ENCODE measurements at places on chromosomes 16 and 17.

DNA sequence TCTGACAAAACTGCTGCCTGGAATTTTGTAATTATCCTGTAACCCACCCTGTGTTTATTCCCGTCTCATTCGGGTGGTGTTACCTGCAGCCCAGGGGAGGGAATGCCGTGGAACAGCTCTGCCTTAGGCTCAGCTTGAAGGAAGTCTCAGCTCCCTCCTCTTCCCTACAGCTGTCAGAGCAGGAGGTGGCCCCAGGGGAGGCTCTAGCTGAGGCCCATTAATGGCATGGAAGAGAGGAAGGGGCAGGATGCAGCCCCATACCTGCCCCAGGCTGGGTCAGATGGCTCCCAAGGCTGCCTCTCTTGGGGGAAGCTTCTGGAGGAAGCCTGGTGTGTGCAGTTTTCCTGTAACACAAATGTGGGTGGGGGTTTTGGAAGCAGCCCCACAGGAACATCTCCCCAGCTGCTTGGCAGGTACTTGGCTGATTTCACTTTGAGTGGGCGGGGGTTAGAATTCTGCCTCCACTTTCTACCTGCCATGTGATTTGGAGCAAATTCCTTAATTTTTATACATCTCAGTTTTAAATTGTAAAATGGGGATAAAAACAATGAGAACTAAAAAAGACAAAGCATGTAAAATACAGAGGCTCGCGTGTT is 103.9 kb downstream of the MGAT5B start:
- H3K27me3 ChIP-seq = peaks cover 4% of the 10 kb centered on the region
- no peak overlapping the region for H3K27ac ChIP-seq
- H3K36me3 ChIP-seq = no peaks in the 10 kb centered on the region
- peaks cover 22% of the 10 kb centered on the region for H3K4me1 ChIP-seq

DNA sequence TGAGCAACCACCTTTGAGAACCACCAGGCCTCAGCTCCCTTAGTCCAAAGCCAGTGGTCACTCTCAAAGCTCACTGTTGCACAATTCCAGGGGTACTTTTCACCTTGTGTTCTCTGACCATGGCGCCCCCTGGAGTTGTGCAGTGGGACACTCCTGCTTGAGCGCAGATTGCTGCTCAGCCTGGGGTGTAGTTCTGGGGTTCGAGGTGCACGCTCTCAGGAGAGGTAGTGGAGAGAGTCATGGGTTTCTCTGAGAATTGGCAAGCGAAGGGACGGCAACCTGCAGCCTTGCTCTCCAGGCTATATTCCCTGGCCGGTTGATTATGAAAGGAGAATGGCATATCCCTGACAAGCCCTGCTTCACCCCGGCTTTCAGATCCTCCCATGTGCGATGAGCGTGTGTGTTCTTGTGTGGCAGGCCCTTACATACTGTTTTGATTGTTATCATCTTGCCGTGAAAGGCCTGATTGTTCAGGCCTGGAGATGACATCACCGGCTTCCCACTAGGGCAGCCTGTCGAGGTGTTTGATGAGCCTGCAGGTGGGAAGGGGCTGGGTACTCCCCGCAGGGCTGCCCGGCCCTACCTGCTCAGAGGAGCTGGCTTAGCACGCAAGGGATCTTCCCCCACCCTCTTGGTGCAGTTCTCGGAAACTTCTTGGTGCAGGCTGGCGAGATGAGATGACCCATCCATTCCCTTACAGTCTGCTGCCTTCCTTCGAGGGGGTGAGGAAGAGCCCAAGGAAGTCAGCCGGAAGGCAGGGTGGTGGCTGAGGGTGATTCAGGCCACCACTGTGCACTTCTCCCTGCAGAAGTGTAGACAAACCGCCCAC is 431.2 kb downstream of the SLC39A11 start:
- H3K27me3 ChIP-seq = no peaks in the 10 kb centered on the region
- H3K27ac ChIP-seq = no peak overlapping the region
- no peak overlapping the region for H3K4me3 ChIP-seq

- H3K36me3 ChIP-seq = no peaks in the 10 kb centered on the region
- H3K27ac ChIP-seq = no peak overlapping the region
- peaks cover 2% of the 10 kb centered on the region for H3K4me1 ChIP-seq
- DNase-seq = no peak
- H3K27me3 ChIP-seq = no peaks in the 10 kb centered on the region
- no peak overlapping the region for H3K4me3 ChIP-seq
These were observed 204.1 kb downstream of the COPRS start for GRCh38 chr17:31654936-31655335.

- H3K27ac ChIP-seq = no peak overlapping the region
- no peaks in the 10 kb centered on the region for H3K4me1 ChIP-seq
- no peak overlapping the region for H3K4me3 ChIP-seq
- peaks cover 5% of the 10 kb centered on the region for H3K27me3 ChIP-seq
- no peaks in the 10 kb centered on the region for H3K36me3 ChIP-seq
These were observed 113.4 kb downstream of the AMFR start for GRCh38 chr16:56312028-56312300.

- H3K27me3 ChIP-seq = peaks cover 55% of the 10 kb centered on the region
- H3K36me3 ChIP-seq = no peaks in the 10 kb centered on the region
- DNase-seq = no peak
- no peak within 1 kb of the TSS for H3K27ac ChIP-seq
- H3K4me1 ChIP-seq = peaks cover 36% of the 10 kb centered on the region
These were observed at the start of gene HNF1B for GRCh38 chr17:37744961-37745800. Gene HNF1B, minus strand, starts transcription at chr17:37745059. Its CDS starts 175 bp downstream, at chr17:37744884.

GRCh38 chr16:18792836-18793433 is 2.8 kb upstream of the RPS15A start:
- no peak for DNase-seq
- peaks cover 20% of the 10 kb centered on the region for H3K36me3 ChIP-seq
- no peaks in the 10 kb centered on the region for H3K27me3 ChIP-seq
- no peak overlapping the region for H3K4me3 ChIP-seq
- H3K27ac ChIP-seq = no peak overlapping the region
- H3K4me1 ChIP-seq = peaks cover 24% of the 10 kb centered on the region

GRCh38 chr17:31495022-31495885 is 103.8 kb downstream of the RAB11FIP4 start:
- peak overlapping the region; percentile 76 for H3K4me3 ChIP-seq
- DNase-seq = no peak
- H3K27ac ChIP-seq = peak overlapping the region; percentile 97
- no peaks in the 10 kb centered on the region for H3K27me3 ChIP-seq
- peaks cover 49% of the 10 kb centered on the region for H3K4me1 ChIP-seq

GRCh38 chr16:89198417-89199240 is 1.7 kb downstream of the SLC22A31 start:
- no peak overlapping the region for H3K27ac ChIP-seq
- H3K36me3 ChIP-seq = no peaks in the 10 kb centered on the region
- no peak overlapping the region for H3K4me3 ChIP-seq
- no peak for DNase-seq

- H3K27me3 ChIP-seq = peaks cover 13% of the 10 kb centered on the region
- no peak overlapping the region for H3K27ac ChIP-seq
- DNase-seq = no peak
- H3K36me3 ChIP-seq = no peaks in the 10 kb centered on the region
- H3K4me3 ChIP-seq = no peak overlapping the region
These were observed 6.1 kb downstream of the ANKS4B start for GRCh38 chr16:21239646-21240045.

GRCh38 chr16:80931801-80932707 is 74.6 kb downstream of the CMC2 start:
- peaks cover 49% of the 10 kb centered on the region for H3K27me3 ChIP-seq
- H3K27ac ChIP-seq = no peak overlapping the region
- H3K4me3 ChIP-seq = peak overlapping the region; percentile 73
- peaks cover 8% of the 10 kb centered on the region for H3K4me1 ChIP-seq
- no peak for DNase-seq

DNA sequence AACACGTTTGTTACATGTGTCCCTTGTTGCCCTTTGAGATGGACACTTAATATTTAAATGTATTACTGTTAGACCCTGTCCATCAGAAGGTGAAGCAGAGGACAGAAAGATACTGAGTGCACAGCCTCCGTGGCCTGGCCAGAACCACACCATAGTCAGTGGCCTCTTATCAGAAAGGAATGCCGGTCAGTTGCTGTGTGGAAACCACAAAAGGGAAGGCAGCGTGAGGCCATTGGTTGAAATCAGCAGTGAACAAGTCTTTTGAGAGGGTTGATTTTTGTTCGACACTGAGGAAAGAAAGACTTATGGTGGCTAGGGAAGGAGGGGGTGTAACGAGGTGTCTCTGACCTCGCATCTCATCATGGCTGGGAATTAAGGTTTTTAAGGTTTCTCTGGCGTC is 85.4 kb upstream of the CLEC18A start:
- no peak overlapping the region for H3K4me3 ChIP-seq
- no peak for DNase-seq
- peaks cover 2% of the 10 kb centered on the region for H3K4me1 ChIP-seq

DNA sequence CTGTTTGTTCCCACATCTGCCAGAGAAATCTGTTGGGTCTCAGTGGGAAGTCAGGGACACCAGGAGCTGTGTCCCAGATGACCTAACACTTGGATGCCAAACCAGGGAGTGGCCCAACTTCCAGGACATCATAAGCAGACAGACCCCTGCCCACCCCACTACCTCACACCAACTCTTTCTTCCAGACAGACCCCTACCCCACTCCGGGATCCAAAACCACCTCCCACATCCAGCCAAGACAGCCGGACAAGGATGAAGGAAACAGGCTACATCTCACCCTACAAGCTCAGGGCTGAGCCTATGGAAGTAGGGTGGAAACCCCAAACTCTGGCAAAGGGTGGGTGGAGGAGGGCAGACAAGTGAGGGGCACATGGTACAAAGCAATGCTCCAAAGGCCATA is 3.6 kb downstream of the HDAC5 start:
- H3K27ac ChIP-seq = peak overlapping the region; percentile 60
- H3K27me3 ChIP-seq = no peaks in the 10 kb centered on the region
- DNase-seq = no peak
- peaks cover 16% of the 10 kb centered on the region for H3K36me3 ChIP-seq
- no peak overlapping the region for H3K4me3 ChIP-seq
